ENCODE measurements at places on chromosomes 1 and 21.

DNA sequence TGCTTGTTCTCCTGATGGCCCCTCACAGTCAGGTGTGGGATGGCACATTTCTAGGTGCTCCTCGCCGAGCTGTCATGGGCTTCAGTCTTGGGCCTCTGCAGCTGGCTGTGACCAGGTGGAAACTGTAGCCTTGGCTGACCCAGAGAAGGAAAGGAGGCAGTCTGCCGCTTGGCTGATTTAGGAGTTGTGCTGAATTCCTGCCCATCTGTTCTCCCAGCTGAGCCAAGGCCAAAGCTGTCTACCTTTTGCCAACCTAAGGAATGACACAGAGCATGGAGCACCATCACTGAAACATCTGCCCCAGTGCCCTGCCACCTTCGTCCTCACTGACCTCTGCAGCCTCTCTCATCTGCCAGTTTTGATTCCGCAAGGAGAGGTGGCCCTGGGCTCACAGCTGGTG, 27.9 kb downstream of the UTP25 start:
- DNase-seq, result no peak

GRCh38 chr1:156922986-156923669, 2.7 kb downstream of the LRRC71 start:
- DNase-seq, result no peak

DNA sequence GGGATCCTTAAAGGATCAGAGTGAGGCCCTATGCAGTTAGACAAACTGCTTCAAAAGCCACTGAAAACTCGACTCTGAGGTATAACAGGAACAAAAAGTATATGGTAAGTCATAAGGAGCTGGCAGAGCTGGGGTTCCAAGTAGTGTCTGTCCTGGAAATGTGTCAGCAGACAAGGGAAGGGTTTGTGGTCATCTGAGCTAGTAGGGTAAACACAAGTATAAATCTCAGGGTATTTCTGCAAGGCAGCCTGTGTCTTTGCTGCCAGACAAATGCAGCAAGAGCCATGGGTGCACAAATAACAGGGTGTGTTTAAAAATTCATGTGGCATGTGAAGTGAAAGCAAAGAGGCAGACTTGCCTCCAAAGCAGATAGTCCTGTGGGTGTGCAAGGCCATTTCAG, 759.0 kb upstream of the ADAMTS5 start:
- DNase-seq, result no peak

DNA sequence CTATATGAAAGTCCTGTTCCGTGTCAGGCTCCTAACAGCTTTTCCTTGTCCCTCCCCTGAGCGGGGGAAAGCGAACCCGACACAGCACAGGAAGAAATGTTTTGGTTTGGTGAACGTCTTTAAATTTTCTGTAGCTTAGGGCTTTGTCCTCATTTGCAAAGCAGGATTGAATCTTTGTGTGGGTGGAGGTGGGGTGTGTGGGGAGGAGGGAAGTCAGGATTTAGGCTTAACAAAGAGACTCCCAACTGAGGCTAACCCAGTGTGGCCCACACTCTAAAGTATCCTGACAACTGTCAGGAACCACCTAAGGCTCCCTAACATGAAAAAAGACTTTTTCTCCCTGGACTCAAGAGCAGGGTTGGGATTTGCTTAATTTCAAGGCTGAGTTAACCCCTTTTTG, 376.2 kb upstream of the C1orf174 start:
- DNase-seq, result no peak

GRCh38 chr1:237282208-237282783, 240.3 kb downstream of the RYR2 start:
- DNase-seq, result no peak

DNA sequence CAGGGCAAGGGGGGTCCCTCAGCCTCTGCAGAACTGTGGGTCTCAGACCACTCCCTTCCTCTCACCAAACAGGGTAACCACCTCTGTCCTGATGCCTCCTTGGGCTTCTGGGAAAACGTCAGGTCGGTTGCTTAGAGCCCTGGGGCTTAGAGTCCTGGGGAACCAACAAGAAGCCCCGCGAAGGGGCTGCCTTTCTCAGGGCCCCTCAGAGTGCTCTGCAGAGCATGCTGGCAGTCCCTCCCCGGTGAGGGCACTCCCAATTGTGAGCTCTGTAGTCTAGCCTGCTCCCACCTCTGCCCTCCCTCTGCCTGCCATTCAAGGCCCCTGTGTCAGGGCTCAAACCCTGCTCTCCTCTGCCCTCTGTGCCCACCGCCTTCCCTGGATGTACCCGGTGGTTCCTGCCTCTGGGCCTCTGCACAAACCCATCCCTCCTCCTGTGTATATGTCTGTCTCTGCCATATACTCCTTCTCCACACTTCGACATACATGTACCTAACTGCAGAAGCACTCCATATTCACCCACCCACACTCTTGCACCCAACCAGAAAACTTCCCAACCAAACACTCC, 92.3 kb downstream of the DMRTB1 start:
- DNase-seq, result no peak

- no peak for DNase-seq
Measured at GRCh38 chr1:39872698-39873097, 10.6 kb downstream of the TRIT1 start.

GRCh38 chr1:221886311-221886710, 144.4 kb upstream of the DUSP10 start:
- no peak for DNase-seq

GRCh38 chr1:152001631-152002584, 8.2 kb upstream of the S100A10 start:
- DNase-seq, result peak; percentile 94

- DNase-seq, result no peak
Measured at GRCh38 chr1:228786361-228787129, 51.3 kb downstream of the RHOU start.

- DNase-seq, result no peak
Measured at GRCh38 chr1:97385536-97386277, 535.1 kb downstream of the DPYD start.

- DNase-seq, result no peak
Measured at GRCh38 chr1:41371630-41372599, 10.7 kb downstream of the FOXO6 start.

DNA sequence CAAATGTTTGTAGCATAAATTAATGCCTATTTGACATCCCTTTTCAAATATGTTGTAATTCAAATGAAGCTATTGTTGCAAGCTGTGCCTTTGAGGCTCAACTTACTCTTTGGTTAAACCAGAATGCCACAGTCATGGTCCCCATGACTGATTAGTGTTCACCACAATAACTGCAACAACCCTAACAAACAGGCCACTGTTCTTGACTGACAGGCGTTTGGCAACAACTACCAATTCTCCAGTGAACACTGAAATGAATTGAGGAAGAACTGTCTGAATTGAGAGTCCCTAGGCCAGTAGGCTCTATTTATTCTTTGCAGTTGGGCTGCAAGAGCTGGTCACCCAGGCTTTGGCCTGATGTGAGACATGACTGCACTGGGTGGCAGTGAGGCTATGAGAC, 6.6 kb upstream of the TMEM167B start:
- no peak for DNase-seq

DNA sequence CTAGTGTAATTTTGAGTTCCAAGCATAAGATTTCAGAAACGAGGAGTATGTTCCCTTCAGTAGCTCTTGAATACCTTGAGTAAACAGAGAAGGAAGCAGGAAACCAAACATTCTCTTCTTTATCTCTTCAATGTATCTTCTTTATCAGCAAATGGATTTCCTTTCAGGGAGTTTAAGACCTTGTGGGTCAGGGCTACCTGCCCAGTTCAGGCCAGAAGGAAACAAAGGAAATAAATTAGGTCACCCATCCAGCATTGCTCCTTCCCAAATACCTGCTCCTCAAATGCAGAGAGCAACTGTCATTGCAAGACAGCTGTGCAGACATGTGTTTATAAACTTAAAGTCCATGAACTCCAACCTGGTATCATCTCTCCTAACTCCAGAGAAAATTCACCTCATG, 130.1 kb upstream of the SOD1 start:
- no peak for DNase-seq

DNA sequence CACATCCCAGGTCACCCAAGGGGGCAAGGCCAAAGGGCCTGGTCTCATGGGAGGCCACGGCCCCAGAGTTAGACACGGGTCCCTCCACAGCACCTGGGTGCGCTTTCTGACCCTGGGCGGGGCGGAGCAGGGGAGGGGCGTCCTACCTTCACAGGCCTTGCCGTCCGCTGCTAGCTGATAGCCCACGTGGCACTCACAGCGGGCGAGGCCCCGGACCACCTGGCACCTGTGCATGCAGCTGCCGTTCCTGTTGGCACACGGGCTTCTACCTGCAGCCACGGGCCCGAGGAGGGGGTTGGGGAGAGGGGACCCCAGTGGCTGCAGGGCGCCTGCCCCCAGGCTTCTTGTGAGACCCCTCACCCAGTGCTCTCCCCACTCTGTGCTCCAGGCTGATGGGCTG, 59.9 kb downstream of the ARHGEF16 start:
- no peak for DNase-seq

GRCh38 chr21:14977814-14978213, 87.0 kb downstream of the NRIP1 start:
- no peak for DNase-seq

DNA sequence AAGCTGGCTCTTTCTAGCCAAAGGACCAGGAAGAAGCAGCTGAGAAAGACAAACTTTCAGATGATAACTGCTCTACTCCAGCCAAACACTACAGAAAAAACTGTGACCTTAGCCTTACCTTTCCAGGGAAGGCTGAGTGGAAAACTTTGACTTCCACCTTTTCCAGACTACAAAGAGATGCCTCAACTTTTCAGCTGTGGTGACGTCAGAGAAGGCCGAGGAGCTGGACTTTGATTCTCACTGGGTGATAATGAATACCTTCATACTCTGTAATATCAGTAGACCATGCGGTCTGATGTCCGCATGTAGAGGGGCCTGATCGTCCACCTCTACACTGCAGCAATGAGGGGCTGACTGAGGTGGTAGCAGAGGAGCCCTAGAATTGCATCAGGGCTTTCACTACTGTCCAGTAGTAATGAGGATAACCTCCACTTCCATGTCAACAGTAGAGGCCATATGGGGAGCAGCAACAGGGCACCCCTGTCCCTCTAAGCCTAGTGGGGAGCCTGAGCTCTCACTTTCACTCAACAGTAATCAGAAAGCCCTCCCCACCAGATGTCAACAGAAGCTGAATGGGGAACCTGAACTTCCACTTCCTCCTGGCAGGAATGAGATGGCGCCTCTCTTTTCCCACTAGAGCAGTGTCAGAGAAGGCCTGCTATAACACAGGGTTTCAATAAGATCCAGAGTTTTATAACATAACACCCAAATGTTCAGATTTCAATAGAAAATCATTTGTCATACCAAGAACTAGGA, 28.4 kb upstream of the PADI1 start:
- DNase-seq, result no peak

- no peak for DNase-seq
Measured at GRCh38 chr1:186541003-186541402, 80.1 kb upstream of the PDC start.

- no peak for DNase-seq
Measured at GRCh38 chr1:65398083-65398482, 22.4 kb upstream of the LEPR start.

GRCh38 chr1:77126307-77126706, 92.9 kb downstream of the PIGK start:
- DNase-seq, result peak; percentile 46

GRCh38 chr1:45443580-45444446, 47.1 kb downstream of the TESK2 start:
- no peak for DNase-seq

DNA sequence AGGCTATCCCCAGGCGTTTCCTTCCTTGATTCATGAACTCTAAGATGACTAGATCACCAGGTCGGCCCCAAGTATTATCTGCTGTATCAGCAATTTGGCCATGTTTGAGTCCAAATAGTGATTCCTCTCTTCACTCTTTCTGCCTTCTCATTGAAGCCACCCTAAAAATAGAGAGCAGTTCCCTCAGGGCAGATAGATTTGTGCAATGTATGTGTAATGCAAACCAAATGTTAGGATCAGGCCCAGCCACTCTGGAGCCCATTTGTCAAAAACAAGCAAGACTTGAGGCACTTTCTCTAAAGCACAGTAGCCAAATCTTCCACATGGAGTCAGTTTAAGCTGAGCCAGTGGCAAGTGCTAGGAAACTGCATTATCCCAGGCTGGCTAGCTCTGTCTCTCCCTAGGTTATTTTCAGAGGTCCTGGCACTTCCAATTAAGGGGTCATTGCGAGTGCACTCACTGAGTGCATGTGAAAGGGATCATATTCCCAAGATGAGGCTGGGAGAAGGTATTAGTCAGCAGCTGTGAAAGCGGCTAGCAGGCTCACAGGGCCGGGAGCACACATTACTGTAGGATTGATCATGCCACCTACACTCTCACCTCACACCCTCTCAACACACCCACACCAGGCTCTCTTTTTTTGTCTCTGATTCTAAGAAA, 97.9 kb upstream of the RAB3GAP2 start:
- peak; percentile 41 for DNase-seq

- DNase-seq, result no peak
Measured at GRCh38 chr1:205243350-205244191, 15.8 kb downstream of the TMCC2 start.

DNA sequence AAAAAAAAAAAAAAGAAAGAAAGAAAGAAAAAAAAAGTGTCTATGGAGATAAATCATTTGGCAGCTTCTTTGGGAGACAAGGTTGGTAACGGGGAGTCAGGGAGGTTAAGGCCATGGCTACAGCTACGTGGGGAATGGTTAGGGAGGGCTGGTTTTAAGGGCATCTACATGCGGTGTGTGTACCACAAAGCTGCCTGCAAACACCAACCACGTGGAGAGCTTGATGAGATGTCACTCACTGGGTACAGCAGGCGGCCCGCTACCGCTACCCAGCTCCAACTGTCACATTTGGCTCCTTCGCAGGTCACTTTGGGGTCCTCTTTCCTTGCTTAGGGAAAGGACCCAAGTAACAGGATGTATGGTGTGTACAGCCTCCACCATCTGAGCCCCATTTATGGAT, 4.2 kb downstream of the NPPB start:
- no peak for DNase-seq

DNA sequence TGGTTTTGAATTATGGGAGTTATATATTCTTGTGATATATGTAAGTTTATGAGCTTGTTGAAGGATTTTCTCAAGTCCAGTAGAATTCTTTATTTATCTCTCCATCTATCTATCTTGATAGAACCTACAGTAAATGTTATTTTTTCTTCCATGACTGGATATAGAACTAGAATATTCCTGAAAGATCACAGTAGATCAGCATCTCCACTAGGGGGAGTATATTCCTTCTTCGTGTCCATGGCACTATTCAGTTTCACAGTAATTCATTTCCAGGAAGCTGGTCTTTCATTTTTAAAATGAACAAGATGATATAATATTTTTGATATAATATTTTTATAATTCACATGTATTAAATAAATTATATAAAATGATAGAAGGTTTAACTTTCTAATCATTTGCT, 18.8 kb downstream of the TMPRSS15 start:
- no peak for DNase-seq

Measured in AG04450 (cell line).